ENCODE measurements at places on chromosomes 6 and 20.
A peak's percentile ranks its signal among the peaks of the same experiment; 100 is the strongest.

DNA sequence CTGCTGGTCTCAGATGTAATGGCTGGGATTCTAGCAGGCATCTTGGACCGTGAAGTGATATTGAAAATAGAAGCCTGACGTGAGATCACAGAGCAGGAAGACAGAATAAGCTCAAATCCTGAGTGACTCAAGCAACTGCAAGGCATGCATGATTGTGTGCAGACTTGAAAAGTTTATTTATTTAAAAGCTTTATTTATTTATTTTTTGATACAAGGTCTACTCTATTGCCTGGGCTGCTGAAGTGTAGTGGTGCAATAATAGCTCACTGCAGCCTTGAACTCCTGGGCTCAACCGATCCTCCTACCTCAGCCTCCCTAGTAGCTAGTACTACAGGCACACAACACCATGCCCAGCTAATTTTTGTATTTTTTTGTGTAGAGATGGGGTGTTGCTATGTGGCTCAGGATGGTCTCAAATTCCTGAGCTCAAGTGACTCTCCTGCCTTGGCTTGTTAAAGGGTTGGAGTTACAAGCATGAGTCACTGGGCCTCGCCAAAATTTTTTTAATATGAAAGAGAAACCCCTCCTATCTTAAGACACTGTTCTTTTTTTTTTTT lies 40.1 kb upstream of the RNF144B start:
- no peak for DNase-seq

DNA sequence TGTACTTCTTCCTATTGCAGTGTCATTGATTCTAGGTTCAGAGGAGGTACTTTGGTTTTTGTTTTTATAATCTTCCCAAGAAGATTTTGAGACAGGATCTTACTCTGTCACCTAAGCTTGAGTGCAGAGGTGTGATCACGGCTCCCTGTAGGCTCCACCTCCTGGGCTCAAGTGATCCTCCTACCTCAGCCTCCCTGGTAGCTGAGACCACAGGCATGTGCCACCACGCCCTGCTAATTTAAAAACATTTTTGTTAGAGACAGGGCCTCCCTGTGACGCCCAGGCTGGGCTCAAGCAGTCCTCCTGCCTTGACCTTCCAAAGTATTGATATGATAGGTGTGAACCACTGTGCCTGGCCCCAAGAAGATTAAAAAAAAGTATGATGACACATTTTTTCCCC lies 3.4 kb upstream of the SLC17A5 start:
- no peak for DNase-seq

DNA sequence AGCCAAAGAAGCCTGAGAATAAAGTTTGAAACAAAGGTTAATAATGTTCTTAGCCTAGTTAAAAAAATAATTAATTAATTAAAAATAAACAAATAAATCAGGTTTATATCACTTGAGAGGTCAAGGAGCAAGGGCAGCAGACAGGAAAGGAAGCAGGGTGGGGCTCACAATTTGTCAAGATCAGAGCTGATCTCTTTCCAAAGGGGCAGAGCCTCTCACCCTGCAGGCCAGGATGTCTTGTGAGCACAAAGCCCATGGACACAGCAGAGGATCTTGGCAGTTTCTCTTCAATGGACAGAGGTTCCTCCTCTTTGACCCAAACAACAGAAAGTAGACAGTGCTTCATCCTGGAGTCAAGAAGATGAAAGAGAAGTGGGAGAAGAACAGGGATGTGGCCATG lies 14.9 kb downstream of the ULBP1 start:
- DNase-seq: no peak

GRCh38 chr6:41770381-41771057 lies 9.2 kb downstream of the FRS3 start:
- DNase-seq: no peak

- no peak for DNase-seq
Measured at GRCh38 chr6:123635567-123635966, 1.2 kb downstream of the TRDN start.

DNA sequence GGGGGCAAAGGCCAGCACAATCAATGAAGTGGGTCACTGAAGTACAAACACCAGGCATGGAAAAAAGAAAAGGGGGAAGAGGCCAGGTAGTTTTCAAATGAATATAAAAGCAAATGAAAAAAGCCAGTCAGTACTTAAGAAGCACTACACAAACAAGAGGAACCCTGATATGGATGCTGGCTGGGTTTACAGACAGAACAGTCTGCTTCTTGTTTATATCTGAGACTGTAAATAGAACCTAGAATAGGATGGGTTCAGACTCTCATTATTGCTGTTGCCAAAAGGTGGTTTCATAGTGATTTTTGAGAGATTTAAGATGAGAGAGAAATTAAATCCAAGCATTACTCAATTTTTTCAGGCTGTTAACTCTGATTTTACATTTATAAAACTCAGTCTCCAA lies 24.1 kb downstream of the USP45 start:
- no peak for DNase-seq

GRCh38 chr6:111258615-111259088 lies 171.3 kb downstream of the SLC16A10 start:
- no peak for DNase-seq

- no peak for DNase-seq
Measured at GRCh38 chr20:46154305-46154704, 36.2 kb downstream of the CD40 start.

GRCh38 chr6:12962529-12962928 lies 246.0 kb downstream of the PHACTR1 start:
- DNase-seq: no peak

DNA sequence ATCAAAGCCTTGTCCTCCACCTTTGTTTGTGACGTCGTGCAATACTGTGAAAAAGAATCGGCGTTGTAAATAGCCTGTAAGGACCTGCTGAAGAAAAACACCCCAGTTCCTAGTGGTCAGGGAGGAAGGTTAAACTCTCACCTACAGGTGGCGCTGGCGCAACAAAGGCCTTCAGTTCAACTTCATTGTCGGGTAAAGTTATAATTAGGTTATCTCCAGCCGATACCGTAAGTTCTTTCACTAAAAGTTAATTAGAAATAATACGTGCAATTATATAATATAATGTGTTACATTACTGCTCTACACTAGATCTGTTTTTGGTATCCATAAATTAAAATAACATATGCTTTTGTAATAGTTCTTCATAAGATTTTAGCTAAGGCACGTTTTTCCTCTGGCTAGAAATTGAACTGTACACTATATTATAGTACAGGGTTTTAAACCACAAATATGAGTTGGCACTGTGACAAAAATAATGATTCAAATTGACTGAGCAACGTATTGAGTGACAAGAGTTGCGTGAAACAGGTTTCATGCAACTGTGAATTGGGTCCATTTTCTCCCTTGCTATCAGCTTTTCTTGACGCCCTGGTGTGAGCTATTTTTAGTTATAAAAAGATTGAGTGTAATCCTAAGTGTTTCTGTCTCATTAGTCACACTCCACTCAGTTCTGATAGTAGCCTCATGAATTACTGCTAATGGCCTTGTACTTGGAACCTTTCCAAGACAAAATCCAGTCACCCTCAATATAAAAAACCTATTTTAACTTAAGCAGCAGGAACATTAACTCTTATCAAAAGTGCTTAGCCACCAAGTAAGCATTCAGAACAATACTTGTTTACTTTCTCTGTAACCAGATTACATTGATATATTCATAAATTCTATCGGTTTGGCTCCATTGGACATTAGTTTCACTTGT lies 62.3 kb downstream of the KIAA0319 start:
- peak; percentile 64 for DNase-seq

DNA sequence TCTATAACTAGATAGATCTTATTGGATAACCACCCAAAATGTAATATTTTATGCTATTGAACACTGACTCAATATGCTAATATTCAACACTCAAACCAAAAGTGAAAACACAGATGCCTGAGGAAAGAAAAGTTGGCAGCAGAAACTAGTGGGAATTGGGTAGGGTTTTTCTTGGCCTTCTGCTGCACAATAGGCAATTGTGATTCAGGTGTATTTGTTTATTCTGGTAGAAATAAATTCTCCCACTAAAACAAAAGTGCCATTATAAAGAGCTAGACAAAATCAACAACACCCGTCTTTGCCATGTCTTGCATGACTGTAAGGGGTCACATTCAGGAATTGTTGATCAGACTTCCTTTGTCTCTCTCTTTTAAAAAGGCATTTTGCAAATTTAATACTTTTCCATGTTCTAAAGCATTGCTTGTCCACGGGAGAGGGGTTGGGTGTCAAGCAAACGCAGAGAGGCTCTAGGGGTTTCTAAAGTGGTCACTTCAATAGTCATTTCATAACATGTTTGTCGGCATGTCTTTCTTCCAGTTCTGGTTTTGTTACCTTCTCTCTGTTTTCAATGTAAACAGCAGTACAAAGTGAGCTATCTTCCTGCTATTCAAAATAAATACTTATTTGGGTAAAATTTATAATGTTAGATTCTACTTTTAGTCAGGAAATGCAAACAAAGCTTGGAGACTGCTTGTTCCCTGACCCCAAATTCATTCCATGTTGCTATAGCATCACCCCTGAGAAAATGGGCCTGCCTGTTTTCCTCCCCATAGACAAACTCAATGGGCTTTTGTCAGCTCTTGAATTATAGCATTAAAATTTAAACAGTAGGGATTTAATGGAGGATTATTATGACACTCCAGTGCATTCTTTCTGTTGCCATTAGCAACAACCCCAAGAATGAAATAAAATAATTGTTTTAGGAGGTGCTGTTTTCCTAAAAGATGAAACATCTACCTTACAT lies 217.0 kb upstream of the CCN2 start:
- no peak for DNase-seq

- no peak for DNase-seq
Measured at GRCh38 chr6:26484161-26484560, 15.9 kb upstream of the BTN1A1 start.

DNA sequence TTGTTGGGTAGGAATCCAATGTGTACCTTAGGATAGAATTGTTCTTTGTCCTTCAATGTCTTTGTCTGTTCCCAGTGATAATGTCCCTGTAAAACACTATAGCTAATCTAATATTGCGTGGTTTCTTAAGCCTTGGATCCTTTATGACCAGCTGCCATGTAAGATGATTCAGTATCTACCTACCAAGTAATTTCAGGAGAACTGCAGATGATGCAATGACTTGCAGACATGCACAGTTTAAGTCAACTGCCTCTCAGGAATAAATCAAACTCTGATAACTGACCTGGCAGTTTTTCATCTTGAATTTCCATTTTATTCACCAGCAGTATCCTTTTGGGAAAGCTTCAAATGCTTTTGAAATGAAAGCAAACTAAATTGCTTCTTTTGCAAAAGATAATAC lies 157.8 kb downstream of the TPBG start:
- no peak for DNase-seq

- no peak for DNase-seq
Measured at GRCh38 chr20:51688600-51689244, 79.5 kb downstream of the ATP9A start.

DNA sequence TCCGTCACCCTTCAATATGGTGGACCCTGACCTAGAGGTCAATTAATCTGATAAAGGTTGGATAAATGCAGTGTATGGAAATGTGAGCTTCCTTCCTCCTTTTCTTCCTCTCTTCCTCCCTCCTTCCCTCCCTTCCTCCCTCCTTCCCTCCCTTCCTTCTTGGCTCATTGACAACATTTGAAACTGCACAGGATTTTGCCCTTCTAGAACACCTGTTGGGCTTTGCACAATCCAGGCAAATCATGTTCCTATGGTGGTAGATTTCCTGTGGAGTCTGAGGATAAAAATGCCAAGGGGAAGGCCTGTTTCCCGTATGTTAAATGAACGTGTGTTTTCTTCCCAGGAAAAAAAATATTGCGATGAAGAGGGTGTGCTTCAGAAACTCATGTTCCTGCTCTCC lies 642.8 kb downstream of the EPM2A start:
- no peak for DNase-seq

- no peak for DNase-seq
Measured at GRCh38 chr6:163331245-163331644, 83.3 kb upstream of the QKI start.

DNA sequence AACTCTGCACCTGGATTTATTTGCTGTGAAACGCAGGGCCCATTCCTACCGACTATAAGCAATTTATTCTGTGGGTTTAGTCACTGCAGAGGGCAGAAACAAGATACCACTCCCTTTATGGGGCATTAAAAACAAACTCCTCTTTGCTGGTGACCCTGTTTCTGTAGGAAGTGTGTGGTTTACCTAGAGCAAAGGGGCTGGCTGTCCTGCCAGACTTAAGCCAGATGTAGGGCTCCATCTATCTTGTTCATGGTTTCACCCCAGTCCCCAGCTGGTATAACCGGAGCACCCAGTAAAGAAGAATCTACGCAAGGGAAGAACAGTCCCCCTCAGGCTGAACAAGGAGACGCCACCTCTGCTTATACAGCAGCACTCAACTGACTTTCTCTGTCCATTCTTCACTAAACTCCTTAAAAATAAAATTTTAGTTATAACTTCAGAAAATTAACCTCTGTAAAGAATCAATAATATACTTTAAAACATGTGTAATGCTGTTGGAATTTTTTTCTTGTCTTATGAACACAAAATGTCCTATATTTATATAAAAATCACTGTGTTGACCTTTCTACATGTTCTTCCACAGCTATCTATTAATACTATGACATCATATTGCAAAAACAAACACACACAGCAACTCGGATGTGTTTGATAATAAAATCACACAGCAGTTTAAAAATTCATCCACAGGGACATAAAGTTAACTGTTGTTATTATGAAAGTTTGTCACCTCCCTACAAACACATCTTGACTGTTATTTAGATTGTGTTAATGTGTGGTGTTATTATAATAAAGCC lies 126.1 kb upstream of the RPS6KA2 start:
- DNase-seq: no peak

DNA sequence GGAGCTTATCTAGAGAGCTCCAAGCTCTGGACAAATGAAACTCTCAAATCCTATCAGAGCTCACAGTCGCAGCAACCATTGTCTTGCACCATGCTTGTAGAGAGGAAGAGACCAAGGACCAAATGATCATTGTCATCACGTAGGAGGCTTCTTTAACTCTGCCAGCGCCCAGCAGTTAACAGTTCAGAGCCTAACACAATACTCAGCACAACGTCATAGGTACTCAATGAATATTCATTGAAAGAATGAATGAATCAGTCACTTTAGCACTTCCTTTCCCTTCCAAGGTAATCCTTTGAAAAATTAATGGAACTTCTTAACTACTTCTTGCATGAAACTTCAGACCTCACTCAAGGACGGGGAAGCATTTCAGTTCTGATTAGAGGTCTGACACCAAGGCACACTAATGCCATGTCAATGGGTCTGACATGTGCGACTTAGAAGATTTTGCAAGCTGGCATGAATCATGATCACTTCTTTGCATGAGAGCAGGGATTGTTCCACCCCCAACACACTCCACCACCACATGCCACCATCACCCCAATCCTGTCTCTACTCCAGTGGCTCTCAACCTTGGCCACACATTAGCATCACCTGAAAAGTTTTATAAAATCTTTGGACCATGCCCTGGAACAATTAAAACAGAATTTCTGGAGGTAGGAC lies 45.1 kb downstream of the KHDC1L start:
- no peak for DNase-seq

Data from stimulated activated CD8-positive, alpha-beta memory T cell treated with anti-CD3 and anti-CD28 coated beads, Interleukin-7, amount 100 ng/mL, for 1 hour (primary cell).